Stimulated activated CD8-positive, alpha-beta memory T cell treated with anti-CD3 and anti-CD28 coated beads, Interleukin-4, amount 100 ng/mL, for 4 hours (primary cell): ENCODE measurements at places on chromosomes 4 and X.

GRCh38 chr4:159791334-159791733, 688.5 kb downstream of the RAPGEF2 start:
- DNase-seq = no peak

DNA sequence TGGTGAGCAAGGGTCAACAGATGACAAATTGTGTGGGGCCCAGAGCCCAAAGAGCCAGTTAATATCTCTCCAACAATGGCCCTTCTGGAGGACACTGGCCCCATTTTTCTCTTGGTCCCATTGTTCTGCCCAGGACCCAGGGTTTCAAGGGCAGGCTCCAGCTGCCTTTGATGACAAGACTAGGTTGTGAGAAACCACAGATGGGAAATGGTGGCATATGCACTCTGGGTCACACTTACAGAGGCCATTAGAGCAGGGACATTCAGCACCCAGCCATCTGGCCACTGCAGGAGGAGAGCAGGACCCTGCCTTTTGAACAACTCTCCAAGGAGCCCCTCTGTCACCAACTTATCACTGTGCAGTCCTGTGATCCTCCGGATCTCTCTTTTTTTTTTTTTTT, 49.7 kb upstream of the KIAA1210 start:
- no peak for DNase-seq

DNA sequence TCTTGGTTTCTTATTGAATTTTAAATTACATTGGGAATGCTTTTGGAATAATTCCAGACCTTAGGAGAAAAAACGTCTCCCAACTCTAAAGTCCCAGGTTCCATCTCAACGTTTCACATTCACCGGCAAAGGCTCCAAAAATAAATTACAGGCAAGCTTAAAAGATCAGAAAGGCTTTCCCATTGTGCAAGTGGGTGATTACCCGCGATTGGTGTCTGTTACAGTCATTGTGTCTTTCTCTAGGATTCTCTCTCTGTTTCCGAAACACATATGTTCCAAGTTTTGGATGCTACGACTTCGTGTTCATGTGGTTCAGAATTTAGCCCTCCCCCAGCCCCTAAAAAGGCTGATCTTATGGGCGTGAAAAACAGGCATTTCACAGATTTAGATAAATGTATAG, 41.8 kb downstream of the PALLD start:
- DNase-seq = no peak

DNA sequence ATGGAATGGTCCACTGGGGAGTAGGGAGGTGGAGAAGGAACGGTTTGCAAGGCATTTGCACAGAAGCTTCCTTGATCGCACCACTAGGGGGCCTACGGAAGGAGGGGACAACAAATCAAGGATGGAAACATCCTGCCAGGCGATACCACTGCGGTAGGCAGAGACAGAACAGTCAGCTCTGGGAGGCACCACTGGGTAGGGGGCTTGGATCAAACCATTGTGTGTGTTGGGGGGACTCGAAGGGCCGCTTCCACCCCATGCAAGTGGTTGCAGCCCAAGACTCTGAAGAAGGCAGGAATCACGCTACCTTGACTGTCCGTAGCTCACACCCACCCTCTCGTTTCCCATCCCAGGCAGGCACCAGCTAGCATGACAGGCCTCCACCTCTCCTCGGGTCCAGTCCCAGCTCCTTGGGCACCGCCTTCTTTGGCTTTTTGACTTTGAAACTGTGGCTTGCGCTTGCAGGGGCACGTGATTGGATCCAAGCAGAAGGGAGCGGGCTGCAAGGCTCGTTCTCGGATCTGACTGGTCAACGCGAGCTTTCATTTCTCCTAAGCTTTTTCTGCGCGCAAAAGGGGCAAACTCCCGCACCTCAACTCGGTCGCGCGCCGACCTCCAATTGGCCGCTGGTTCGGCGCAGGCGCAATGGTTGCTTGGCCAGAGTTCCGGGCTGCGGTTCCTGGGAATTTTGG, 28.4 kb downstream of the GAGE1 start:
- no peak for DNase-seq

DNA sequence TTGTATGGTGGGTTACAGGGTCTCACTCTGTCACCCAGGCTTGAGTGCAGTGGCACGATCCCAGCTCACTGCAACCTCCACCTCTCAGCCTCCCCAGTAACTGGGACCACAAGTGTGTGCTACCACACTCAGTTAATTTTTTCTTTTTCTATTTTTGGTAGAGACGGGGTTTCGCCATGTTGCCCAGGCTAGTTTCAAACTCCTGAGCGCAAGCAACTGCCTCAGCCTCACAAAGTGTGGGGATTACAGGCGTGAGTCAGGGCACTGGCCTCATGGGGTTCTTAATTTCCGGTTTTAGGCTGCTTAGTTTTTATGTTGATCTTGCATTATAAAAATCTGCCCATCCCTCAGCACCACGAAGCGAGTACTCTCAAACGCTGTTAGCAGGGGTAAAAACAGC, 6.7 kb downstream of the BCAP31 start:
- DNase-seq = no peak

GRCh38 chr4:65592089-65592488, 78.2 kb downstream of the EPHA5 start:
- DNase-seq = no peak
